ENCODE measurements at places on chromosomes 7 and 10.

DNA sequence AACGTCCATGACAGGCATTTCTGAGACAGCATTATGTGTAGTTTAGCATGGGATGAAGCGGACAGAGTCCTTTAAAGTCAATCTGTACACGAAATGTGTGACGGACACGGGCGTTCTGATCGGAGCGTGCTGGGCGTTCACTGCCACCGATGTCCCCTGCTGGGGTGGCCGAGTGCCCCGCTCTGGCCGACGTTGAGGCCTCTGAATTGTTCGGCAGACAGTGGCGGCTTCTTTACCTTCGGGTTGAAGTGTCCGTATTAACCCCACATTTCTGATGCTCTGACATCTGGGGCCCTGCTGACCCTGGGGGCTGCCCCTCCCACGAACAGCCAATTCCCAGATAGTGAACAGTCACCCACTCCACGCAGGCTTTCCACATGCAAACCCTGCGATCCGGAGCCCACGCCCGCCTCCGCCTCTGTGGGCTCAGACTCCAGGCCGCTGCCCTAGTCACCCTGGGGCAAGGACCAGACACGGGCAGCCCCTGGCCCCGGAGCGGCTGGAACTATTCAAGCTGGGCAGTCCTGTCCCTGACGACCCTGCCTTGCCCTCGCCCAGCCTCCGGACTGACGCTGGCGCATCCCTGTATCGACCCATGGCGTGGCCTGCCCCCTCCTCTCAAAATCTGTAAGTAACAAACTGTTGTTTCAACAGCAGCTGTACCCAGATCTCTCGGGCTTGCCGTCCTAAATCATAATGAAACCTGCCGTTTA, 445.7 kb downstream of the PTPRN2 start:
- no peak for DNase-seq

- DNase-seq, result no peak
Observed at GRCh38 chr10:128051548-128051947, 74.7 kb downstream of the MKI67 start.

DNA sequence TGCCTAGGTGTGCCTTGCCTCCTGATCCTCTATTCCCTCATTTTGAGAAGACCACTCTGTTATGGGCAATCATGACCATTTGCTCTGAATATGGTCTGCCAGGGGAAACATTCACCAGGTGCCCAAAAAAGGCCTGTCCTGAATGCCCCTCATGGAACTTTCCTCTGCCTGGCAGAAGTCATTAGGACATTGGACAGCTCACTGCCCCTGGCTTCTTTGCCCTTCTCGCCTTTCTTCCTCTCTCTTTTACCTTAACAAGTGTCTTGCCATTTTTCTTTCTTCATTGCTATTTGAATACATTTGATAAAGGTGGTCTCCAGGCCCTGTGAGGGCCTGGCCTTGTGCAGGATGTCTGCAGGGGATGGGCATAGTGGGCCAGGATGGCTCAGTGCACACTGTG, 20.3 kb downstream of the MBL2 start:
- no peak for DNase-seq

DNA sequence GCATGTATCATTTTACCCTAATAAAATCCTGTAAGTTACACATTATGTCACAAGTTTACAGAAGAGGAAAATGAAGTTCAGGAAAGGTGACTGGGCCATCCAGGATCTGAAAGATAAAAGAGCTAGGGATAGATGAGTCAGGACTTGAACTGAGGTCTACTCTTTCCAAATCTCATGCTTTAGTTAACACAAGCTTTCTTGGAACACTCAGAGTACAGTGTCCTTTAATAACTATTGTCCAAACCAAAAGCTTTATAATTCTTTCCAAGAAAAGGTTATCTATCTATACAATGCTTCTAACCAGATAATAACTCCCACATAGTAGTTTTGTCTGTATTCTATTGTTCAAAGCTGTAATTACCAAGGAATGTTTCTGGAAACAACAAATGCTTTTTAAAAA, 164.6 kb downstream of the LRRN3 start:
- no peak for DNase-seq

DNA sequence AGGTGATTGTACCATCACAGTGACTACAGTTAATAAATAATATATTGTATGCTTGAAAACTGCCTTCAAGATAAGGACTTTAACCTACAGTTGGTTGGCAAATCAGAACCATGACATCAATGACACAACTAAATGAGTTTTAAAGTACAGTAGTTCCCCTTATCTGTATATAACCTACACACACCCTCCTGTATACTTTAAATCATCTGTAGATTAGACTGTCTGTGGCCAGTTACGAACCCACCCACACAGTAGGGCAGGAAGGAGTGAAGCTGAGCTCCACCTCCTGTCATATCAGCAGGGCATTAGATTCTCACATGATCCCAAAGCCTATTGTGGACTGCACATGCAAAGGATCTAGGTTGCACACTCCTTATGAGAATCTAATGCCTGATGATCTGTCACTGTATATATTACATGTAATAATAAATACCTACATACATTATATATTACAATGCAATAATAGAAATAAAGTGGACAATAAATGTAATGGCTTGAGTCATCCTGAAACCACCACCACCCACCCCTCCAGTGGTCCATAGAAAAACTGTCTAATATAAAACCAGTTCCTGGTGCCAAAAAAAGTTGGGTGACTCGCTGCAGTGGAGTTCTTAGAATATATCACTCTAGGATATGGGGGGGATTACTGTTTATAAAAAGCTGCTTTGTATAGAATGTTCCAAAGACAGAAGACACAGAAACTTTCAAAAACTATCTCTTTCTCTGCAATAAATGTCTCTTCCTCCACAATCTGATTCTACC, 5.6 kb downstream of the TPK1 start:
- DNase-seq, result no peak

DNA sequence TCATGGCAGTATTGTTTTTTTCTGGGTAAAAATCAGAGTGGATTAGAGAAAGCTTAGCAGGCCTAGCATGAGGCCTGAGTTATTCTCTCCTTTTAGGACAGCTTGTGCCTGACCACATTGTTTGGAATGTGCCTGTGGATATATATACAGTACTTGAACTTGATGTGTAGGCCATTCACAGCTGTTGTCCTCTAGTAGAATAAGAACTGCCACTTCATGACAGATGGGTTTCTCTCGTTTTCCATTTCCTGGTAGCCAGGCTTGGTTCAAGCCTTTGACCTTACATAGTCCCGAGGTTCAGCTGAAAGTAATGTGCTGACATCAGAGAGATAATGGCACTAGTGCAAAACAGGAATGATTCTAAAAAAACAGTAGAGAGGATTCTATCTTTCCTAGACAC, 473.9 kb downstream of the AUTS2 start:
- no peak for DNase-seq

DNA sequence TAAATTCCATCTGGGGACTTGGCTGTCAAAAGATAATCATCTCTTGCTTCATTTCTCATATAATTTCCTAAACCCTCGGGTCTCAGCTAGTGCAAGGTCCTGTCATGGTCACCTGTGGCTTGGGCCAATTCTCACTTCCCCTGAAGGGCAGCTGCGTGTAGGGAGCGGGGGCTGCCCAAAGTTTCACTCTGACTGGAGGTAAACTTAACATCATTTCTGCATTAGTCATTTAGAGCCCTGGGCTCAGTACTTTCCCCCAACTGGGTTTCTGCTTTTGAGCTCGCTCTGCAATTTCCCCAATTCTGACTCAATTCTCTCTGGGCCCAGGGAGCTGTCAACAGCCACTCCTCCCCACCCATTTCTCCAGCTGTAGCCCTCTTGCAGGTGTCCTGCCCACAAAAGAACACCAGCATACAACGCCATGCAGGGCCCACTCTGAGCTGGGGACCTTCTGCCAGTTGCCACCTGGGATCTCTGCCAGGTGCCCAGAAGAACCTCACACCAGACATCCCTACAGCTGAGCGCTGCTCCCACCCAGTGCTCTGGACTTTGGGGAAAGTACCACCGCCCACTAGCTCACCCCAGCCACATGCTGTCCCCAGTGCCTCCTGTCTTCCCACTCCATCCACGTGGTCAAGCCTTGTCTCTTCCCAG, 37.9 kb downstream of the VOPP1 start:
- peak; percentile 15 for DNase-seq

DNA sequence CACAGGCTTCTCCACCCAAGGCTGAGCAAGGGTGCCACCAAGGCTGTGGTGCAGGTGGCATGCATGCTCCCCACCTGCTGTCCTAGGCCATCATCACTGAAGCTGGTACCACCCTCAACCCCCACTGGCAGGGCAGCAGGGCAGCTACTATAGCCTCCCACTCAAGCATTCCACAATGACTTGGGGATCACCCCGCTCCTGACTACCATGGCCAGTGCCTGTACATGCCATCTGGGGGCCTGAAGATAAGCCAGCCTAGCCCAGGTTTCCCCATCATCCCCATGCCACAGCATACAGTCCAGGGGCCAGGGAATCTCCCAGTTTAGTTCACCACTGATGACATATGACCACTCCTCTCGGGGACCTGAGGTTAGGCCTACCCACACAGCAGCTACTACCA, 510.9 kb upstream of the LRRTM3 start:
- no peak for DNase-seq

- DNase-seq, result peak; percentile 63
Observed at GRCh38 chr10:33265621-33266020, 68.8 kb downstream of the NRP1 start.

- DNase-seq, result no peak
Observed at GRCh38 chr7:54811041-54811845, 52.2 kb upstream of the SEC61G start.

DNA sequence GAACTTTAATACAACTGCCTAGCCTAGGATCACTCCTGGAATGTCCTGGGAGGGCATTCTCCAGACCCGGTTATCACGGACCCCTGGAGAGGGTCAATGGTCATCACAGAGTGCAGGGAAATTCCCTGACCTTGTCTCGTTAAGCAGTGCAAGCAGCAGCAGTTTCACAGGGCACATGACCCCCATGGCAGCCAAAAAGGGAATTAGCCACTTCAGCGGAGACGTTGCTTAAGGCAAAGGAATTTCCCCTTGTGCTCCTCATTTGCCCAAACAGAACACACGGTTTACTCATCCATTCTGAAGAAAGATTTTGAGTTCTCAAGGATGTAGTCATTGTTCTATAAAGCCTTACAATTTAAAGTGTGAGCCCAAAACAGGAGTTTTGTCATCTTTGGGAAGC, 260.3 kb downstream of the SNX13 start:
- DNase-seq, result no peak

- no peak for DNase-seq
Observed at GRCh38 chr10:95761939-95762492, 6.1 kb downstream of the ENTPD1 start.

DNA sequence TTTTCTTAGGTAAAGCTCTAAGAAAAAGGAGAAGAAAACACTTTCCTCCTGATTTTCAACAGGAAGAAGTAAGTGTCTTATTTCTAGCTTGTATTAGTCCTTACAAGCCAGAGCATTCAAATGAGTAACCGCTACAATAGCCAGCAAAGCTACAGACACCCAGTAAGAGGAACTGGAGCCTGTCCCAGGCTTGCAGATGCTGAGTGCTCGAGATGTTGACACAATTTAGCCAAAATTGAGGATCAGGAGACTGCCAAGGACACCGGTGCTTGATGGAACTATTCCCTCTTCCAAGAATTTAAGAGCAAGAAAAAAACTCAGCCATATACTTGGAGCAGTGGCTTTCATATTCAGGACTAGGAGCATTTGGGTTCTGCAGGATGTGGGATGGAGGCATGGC, 149.3 kb upstream of the DPP6 start:
- DNase-seq, result no peak

DNA sequence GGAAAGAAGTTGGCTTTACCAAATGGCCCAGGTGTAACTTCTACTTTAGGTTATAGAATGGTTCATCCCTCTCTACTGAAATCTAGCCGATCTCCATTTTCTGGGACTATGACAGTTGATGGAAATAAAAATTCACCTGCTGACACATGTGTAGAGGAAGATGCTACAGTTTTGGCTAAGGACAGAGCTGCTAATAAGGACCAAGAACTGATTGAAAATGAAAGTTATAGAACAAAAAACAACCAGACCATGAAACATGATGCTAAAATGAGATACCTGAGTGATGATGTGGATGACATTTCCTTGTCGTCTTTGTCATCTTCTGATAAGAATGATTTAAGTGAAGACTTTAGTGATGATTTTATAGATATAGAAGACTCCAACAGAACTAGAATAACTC, 43.6 kb downstream of the CCSER2 start:
- no peak for DNase-seq

Data from T-helper 1 cell (primary cell).